ENCODE measurements at places on chromosomes 7 and 10. TPM values are rescaled to one million over a fixed set of nuclear protein-coding genes. Genes with fewer than 3 reads are reported as not detected.
A peak's percentile ranks its signal among the peaks of the same experiment; 100 is the strongest.

GRCh38 chr7:30430276-30430675 is 48.3 kb downstream of the NOD1 start:
- no peak for DNase-seq

DNA sequence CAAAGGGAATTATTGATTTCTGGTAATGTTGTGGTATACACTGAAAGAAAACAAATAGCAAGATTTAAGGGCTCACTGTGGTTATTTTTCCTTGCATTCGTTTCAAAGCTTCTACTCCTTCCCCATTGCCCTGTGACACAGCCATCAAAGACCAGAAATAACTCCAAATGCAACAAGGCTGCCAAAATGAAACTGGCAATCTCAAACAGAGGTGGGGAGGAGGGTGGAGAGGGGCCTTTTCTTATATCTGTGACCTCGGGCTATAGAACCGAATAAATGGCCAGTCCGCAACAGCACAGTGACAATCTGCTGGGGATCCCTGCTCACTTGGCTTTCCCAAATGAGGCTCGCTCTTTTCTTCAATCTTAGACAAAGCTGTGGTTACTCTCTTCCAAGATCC is 17.4 kb upstream of the SPOCK2 start:
- no peak for DNase-seq

GRCh38 chr10:11285171-11285570 is 267.5 kb downstream of the CELF2 start:
- no peak for DNase-seq

DNA sequence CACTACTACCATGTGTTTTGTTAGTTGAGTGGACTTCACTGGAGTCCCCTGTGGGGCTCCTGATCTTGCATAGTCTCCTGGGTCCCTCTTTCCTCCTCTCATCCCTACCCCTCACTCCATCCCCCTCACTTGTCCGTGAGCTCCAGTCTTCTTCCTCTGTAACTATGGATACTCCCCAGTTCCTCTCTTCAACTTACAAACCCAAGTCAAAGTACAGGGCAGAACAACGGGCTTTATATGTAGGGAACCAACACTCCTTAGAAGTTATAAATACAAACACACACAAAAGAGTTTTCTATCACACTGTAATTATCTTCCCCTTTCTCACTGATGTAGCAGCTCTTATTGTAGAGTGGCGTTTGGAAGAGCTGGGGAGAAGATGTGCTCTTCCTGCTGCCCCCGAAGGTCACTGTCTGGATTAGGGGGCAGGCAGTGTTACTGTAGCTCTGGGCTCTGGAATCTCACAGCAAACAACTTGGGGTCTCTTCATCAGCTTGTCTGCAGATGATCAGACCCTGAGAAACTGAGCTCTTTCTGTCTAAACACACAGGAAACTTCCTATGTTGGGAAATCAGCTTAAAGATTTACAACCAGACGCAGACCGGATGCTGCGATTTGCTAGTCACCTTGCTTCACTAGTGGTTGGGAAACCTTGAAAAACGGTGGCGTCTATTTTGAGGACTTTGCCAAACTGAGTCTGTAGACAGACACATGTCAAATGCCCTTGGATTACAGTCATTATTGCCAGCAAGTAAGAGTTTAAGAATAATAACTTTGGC is 13.6 kb downstream of the SNX10 start:
- peak; percentile 41 for DNase-seq

NODAL gene
- not detected for total RNA-seq

SPDYE1 gene
- not detected for total RNA-seq

GRCh38 chr7:67788669-67789068 is 792.0 kb downstream of the TYW1 start:
- no peak for DNase-seq

METTL27 gene
- 2.1 TPM for total RNA-seq

DNA sequence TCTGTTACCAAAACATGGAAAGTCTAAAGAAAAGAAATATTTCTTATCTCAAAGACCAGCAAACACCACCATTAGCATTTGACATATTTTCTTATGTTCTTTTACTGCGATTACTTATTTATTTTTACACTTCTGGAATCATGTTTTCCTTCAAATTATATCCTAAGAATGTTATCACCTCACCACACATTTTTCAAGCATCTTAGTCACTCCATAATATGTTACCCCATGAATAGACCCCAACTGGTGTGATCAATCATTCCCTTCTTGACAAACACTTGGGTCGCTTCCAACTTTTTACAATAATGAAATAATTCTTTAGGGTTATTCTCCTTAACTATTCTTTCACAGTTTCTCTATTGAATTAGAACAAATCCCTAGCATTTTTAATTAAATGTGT is 67.4 kb downstream of the AMPH start:
- no peak for DNase-seq

DNA sequence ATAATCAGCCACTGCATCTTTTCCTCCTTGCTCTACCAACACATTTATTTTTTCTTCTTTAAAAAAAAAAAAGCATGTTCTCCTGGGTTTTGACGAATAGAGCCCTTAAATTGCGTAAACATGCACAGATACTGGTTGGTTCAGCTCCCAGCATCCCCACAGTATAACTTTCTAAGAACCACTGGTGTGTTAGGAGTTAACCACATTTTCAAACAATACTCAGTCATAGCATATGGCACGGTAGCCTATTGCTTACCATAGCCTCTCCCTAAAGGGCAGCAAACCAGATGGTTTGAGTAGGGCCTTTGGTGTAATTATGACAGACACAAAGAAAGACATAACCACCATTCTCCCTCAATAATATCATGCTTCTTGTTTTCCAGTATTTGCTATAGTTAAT is 145.0 kb downstream of the LRRC4 start:
- DNase-seq, result no peak

MKX gene
- total RNA-seq, result 0.49 TPM

LIPM gene
- not detected for total RNA-seq

NCF1 gene
- total RNA-seq, result 0.78 TPM

DNA sequence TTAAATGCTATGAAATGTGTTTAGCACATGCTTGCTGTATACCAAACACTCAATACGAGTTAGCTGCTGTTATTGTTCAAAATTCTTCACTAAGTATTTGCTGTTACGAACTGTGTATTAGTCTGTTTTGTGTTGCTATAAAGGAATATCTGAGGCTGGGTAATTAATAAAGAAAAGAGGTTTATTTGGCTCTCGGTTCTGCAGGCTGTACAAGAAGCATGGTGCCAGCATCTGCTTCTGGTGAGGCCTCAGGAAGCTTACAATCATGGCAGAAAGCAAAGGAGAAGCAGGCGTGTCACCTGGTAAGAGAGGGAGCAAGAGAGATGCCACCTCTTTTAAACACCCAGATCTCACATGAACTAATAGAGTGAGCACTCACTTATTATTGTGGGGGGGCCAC is 1.6 kb downstream of the UBE2D4 start:
- no peak for DNase-seq

GRCh38 chr7:69367780-69368179 is 230.5 kb upstream of the AUTS2 start:
- no peak for DNase-seq

SAMD9L gene
- 27.8 TPM for total RNA-seq

GRCh38 chr10:103476046-103476768 is 2.8 kb downstream of the CALHM3 start:
- DNase-seq, result peak; percentile 42

DOCK4 gene
- 0.32 TPM for total RNA-seq

GRCh38 chr7:156703209-156703608 is 62.6 kb downstream of the RNF32 start:
- DNase-seq, result no peak

DNA sequence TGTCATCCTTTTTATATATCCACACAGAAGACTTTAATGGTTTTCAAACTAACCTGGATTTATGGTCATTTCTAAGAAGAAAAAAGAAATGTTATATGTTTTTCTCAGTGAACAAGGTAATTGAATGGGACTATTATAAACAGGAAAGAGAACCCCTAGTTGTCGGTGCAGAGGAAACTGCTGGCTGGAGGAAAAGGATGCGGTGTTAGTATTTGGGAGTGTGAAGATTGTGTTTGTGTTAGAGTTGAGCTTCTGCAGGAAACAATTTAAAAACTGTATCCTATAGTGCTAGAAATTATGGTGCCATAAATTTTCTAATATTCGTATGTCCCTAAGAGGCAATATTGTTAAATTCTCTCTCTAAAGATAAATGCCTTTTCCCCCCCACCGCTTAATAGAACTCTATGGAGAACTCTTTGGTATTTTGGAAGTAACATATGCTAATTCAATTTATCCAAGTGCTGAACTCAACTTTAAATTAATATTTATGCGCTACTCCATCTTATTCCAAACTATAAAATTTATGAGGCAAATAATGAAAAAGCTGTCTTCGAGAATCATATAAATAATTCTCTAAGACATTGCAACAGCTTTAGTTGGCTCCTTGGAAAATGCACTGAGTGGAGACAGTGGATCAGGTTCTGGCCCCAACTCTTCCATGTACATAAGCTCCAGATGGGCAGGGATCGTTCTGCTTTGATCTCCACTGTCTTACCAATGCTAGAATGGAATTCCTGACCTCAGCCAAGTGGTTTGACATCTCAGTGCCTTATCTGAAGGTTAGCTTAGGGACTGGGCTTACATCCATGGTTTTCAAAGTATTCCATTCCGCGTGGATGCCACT is 5.6 kb downstream of the BZW2 start:
- no peak for DNase-seq

DNA sequence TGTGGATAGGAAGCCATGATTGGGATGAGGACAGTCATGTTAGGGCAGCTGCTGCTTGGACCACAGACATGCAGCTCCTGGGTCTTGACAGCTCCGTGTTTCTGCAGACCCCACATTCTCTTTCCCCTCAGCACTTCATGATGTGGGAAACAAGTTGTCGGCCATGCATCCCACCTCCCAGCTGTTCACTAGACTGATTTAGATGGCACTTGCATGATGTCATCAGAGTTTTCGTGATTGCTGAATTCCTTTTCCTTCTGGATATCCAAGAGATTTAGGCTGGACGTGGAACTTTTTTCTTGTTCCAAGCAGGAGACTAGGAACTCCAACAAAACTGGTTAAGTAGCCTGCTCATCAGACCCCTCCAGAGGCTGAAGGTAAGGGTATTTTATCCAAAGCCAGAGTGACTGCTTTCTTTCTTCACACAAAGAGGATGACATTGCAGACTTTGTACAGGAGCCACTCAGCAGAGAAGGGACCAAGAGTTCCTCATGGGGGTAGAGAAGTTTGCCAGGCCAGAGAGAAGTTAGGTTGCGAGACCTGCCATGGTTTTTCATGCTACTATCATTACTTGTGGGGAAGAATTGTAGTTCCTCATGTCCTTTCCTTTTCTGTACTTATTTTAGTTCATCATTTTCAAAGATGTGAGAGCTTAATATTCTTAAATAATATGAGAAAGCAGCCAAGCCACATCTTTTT is 117.7 kb upstream of the GJD4 start:
- no peak for DNase-seq

RARRES2 gene
- total RNA-seq, result not detected

GRCh38 chr10:122390271-122390670 is 15.8 kb downstream of the PLEKHA1 start:
- DNase-seq, result no peak

DNA sequence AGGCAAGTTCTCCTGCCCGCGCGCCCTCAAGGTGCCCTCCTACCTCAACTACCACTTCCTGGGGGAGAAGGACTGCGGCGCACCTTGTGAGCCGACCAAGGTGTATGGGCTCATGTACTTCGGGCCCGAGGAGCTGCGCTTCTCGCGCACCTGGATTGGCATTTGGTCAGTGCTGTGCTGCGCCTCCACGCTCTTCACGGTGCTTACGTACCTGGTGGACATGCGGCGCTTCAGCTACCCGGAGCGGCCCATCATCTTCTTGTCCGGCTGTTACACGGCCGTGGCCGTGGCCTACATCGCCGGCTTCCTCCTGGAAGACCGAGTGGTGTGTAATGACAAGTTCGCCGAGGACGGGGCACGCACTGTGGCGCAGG is 1.4 kb downstream of the FZD1 start:
- DNase-seq, result no peak

STEAP4 gene
- total RNA-seq, result not detected

UPK3BL2 gene
- 23.4 TPM for total RNA-seq

TSPAN33 gene
- total RNA-seq, result 6.5 TPM

CADPS2 gene
- not detected for total RNA-seq

DNA sequence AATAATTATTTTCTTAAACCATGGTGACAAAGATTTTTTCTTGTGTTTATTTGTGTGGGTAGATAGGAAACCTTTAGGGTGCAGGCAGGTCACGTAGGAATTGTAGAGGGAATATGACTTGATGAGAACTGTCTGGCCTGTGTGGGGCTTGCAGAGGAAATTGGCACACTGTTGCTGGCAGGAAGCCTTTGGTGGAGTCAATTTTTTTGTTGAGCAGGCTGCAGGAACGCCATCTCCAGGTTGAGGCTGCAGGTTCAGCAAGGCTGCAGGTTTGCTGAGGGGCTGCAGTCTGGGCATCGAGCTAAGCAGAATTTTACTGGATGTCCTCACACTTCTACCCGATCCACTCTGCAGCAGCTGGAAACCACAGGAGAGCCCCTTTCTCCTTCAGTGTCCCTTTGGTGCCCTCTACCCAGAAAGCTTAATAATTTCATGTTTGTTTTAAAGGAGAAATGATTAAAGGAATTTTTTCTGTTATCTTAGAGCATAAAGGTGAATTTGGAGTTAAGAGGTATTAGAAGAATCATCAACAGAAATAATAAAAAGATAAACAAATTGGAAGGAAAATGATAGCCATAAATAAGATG is 37.0 kb downstream of the TBC1D12 start:
- DNase-seq, result no peak
